ENCODE measurements at places on chromosomes 6 and 20.

DNA sequence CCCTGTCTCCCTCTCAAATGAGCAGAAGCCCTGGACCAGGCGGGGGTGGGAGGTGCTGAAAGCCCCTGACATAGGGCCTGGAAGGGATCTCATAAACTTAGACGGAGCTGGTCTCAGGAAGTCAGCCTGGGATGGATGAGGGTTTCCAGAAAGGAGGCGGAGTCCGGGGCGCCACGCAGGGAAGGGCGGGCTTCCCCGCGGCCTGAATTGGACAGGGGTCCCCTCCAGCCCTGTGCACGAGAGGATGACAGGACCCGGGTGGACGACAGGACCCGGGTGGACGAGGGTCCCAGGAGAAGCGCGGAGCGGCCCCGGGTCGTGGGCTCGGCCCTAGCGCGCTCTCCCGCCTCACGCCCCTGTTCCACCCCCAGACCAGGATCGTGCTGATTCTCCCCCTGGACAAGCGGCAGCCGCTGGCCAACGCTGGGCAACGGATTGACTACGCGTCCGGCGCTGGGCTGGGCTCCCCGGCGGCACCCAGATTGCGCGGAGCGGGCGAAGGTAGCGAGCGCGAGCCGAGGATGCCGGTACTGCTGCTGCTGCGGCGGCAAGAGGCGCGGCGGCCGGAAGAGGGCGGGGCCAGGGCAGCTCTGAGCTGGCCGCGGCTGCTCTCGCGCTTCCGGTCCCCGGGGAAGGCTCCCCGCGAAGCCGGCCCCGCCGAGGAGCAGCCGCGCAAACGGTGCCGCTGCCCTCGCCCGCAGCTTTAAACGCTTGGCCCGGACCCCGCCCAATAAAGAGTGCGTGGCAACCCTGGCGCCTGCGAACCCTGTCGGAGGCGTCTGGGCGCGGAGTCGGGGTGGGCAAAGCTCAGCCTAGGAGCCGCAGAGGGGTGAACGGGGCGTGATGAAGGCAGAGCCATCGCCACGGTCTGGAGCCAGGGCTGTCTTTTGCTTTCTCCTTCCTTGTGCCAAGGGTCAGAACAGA is 1.3 kb downstream of the C20orf144 start:
- DNase-seq = peak; percentile 81

- DNase-seq = no peak
Observed at GRCh38 chr20:50014570-50015562, 32.1 kb downstream of the SNAI1 start.

- no peak for DNase-seq
Observed at GRCh38 chr6:140204154-140204553, 829.7 kb upstream of the CITED2 start.

GRCh38 chr6:164010441-164011103 is 596.1 kb downstream of the QKI start:
- DNase-seq = no peak

DNA sequence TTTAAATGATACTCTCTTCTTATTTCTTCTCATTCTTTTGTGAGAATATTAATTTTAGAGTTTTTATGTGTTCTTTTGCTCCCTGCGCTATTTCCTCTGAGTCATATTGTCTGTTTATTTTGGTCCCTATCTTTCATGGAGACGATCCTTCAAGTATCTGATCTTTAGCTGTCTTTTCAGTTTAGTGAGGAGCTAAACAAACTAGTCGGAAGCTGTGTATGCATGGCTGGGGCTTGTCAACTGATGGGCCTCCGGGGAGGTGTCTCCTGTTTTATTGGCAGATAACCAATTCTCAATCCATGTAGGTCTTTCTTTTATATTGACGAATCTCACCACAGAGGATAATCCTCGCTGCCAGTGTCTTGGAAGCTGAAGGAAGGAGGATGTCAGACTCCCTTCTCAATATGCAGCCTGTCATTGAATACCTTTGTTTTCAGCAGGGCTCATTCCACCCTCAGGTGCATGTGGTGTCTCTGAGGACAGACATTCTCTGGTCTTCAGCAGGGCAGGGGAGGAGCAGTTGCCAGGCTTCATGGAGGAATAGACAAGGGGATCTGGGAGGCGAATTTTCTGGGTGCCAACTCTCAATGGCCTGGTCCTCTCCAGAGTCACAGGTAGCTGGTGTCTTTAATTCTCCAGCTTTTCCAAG is 64.9 kb downstream of the RNF182 start:
- DNase-seq = no peak

DNA sequence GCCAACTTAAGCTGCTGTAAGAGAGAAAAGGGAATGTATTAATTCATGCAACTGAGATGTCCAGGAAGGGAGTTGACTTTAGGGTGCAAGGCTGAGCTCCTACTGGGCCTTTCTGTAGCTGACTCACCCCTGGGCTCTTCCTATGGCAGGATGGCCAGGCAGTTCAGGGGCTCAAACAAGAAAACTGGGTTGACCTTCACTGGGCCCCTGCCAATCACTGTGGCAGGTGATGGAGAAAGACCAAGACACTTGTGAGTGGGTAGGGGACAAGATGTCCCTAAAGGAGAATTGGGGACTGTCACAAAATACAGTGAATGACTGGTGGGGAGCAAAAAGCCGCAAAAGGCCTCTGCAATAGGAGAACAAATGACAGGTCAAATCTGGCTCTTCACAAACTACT is 21.5 kb upstream of the RALGAPA2 start:
- DNase-seq = no peak

DNA sequence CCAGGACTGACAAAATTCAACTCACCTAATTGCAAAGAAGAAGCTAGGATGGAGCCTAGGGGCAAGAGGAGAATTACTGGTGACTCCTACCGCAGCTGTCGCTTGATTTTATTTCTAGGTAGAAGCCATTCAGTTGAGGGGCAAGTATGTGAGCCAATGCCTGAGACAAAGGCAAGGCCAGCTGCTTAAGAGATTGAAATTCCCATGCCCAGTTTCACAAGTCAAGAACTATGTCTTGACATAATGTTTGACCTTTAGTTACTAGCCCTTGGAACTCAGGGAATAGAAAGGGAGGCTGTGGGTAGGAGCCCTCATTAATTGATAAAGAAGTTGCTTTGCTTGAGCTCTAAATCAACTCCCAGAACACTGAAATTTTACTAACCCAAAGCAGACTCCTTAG is 54.0 kb downstream of the GPR63 start:
- DNase-seq = no peak

DNA sequence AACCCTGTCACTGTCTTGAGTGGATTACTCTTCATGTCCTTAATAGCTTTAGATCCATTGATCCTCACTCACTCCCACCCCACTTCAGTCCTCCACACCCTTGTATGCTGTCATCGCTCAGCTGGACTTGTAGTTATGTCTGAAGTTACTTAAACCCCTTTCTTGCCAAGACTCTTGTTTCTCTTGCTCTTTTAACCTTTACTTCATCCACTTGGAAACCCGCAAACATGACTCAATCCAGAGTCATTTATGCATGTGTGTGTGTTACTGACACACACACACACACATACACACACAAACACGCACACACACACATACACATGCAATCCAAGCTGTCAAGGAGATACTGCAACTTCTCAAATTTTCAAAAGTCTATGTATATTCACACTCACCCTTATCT is 341.8 kb downstream of the SYNE1 start:
- no peak for DNase-seq

GRCh38 chr6:53065266-53066076 is at the start of gene FBXO9:
Gene FBXO9, plus strand, starts transcription at chr6:53065404. Its CDS starts 386 bp downstream, at chr6:53065790.
- peak; percentile 68 for DNase-seq

GRCh38 chr6:104118274-104118673 is 741.4 kb downstream of the HACE1 start:
- no peak for DNase-seq

DNA sequence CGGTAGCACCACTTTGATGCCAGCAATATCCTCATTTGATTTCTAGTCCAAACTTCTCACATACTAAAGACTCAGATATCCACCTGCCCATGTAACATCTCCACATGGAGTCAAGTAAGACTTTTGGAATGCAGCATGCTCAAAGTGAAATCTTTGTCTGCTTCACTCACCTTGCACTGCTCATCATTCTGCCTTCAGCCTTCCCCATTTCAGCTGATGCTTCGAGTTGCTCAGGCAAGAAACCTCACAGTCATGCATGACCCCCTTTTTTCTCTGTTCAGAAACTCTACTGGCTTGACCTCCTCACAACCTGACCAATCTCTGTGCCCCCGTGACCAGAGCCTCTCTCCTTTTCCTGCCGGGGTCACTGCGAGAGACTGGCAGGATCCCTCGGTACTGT is 41.0 kb upstream of the KIF25 start:
- no peak for DNase-seq

DNA sequence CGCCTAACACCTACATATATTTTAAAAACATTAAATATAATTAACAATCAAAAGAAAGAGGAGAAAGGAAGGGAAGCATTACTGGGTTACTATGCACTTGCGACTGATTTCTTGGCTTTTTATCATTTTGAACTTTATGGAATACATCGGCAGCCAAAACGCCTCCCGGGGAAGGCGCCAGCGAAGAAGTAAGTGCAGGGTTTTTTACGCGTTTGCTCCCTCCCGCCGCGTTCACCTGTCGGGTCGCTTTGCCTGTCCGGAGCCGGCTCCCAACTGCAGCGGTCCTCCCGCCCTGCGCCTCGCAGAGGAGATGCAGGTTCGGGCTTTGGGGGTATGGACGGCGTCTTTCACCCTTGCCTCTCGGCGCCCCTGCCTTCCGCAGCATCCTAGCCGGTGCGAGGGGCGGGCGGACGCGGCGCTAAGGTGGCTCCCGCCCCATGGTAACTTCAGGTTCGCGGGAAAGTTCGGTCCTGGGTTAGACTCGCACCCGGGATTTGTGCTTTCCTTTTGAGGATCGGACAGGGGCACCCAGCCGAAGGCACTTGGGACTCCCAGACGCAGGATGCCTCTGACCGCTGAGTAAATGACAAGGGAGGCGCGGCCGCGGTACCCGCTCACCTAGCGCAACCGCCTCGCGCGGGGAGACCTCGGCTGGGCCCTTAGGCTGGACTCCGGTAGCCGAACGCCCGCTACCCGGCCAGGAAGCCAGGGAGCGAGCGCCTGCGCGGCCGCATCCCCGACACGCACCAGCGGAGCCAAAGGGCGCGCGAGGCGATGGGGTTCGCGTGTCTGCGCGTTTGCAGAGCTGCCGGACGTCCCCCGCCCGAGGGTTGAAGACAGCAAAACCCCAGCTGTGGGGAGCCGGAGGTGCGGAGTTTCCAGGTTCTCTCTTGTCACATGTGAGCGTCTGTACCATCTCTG is 891 bp downstream of the RSPO3 start:
- DNase-seq = no peak

DNA sequence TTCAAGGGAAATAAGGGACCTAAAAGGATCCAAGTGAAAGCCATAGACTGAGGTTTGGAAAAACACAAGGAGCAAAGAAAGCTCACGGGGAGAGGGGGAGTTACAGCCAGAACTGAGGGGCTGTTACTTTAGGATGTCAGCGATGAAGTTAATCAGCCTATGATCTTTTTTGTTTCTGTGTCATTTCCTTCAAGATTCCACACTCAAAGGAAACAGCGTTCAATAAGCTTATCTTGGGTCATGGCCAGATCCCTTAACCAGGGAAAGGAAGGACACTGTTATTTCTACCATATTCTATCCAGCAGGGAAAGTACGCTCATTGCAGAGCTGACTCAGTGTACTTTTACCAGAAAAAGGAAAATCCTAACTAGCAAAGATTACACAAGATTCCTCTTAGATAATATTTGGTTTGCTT is 132.8 kb downstream of the PFDN4 start:
- no peak for DNase-seq

DNA sequence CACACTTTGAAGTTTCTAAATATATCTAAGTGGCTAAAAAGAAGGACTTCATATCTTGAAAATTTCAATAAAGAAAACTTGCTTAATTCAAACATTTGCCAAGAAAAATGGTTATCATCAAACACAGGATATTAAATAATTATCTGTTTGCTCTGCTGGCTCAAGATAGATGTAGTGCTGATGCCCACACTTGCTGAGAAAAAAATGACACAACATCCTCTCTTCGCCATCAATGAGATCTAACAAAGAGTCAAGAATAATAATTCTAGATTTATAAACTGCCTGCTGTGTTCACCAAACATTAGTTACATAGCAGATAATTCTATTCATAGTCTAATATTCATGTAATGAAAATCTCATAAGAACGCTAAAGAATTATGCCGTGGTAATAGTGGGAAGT is 93.6 kb downstream of the EPHA7 start:
- no peak for DNase-seq

- peak; percentile 52 for DNase-seq
Observed at GRCh38 chr20:10469599-10469998, 34.5 kb downstream of the SLX4IP start.

GRCh38 chr6:26296857-26297648 is 67.9 kb upstream of the BTN3A2 start:
- no peak for DNase-seq

DNA sequence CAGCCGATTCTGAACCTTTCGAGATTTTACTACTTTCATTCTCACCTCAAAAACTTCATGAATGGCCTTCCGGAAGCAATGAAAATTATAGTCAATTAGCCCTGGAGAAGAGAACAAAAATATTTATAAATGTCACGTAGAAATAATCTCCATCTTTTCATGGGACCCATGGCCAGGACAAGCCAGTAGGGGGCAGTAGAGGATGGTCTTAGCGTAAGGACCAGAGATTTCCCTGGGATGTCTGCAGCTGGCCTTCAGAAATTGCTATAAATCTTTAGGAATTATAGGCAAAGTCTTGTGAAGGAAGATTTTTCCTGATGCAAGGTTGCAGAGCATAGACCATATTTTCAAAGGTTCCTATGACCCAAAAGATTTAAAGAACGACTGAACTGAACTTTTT is 15.6 kb upstream of the UBE2J1 start:
- DNase-seq = peak; percentile 55

DNA sequence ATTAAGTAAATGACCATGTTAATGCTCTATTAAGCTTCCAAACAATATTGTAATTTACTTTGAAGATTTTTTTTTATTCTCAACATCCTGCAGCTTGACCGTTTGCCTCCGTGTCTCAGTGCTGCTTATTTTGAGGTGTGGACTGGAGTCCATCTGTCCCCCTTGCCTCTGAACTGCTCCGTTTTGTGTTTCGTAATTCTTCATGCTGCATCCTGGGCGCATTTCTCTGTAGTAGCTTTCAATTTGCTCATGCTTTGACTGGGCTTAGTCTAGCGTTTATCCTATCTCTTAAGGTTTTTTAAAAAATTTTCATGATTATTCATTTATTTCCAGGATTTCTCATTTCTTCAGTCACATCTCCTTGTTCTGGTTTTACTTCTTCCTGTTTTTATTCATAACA is 37.8 kb downstream of the PTPN1 start:
- DNase-seq = no peak

DNA sequence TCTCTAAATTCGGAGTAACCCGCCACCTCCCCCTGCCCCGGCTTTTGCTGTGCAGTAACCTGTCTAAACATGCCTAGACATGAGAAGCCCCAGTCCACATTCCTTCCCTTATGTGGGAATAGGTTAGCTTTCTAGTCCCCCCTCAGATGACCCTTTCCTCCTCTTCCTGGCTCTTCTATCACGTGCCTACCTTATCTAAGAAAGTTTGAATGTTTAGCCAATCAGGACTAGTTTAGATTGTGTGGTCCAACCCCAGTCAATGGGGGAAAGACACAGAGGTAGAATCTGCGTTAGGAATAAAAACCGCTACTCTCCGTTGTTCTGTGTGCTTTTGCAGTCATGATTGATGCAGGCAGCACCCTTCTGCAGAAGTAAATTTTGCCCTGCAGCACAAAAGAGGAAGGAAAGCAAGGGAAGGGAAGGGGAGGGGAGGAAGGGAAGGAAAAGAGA is 69.0 kb upstream of the CD93 start:
- DNase-seq = no peak

- peak; percentile 61 for DNase-seq
Observed at GRCh38 chr20:47493175-47493962, 8.3 kb upstream of the NCOA3 start.
